ENCODE measurements at places on chromosomes 1 and 21.

- no peak for DNase-seq
These were observed 165.8 kb downstream of the ZBTB18 start for GRCh38 chr1:244216836-244217235.

DNA sequence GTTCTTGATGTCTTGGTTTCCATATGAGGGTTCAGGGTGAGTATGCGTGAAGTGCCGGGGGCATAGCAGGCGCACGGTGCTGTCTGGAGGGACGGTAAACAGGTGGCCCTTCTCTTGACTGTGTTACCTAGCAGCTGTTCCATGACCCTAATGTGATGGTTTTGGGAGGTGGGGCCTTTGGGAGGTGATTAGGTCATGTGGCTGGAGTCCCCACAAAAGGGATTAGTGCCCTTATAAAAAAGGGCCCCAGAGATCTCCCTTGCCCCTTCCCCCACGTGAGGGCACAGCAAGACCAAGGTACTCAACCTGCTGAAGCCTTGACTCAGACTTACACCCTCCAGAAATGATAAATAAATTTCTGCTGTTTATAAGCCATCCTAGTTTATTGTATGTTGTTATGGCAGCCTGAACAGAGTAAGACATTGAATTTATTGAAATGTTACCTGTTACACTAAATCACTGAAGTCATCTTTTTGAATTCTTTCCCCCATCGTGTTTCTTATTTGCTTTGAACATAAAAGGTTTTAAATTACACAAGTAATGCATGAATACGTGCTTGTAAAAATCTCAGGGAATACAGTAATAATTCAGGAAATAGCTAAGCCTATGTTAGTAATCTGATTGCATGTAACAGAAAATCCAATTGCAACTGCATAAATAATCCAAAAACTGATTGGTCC, 15.6 kb downstream of the TRAPPC10 start:
- no peak for DNase-seq

GRCh38 chr1:203028784-203029553, 2.7 kb downstream of the PPFIA4 start:
- no peak for DNase-seq

- DNase-seq, result no peak
These were observed 145.3 kb upstream of the COL6A1 start for GRCh38 chr21:45836268-45836655.

GRCh38 chr1:29698033-29698432, 461.7 kb downstream of the PTPRU start:
- DNase-seq, result no peak
